ENCODE measurements at places on chromosomes 2 and 18.

DNA sequence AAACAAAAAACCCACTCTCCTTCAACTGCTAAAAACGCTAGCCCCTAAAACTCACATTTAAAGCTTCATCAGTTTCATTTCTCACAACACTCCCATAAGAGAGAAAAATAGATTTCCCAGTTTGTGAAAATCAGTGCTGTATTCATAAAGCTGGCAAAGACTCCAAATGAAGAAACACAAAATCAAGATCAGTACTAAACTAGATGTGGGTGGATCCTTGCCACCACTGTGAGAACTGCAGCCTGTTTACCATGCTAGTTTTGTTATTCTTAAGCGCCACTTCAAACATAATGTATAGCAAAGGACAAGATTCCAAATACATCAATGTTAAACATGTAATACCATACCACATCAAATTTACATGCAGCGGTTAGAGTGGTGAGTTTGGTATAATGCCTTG is 104.5 kb upstream of the CCDC150 start:
- no peak for DNase-seq

- DNase-seq, result no peak
Observed at GRCh38 chr2:207448006-207448405, 81.8 kb upstream of the CREB1 start.

GRCh38 chr18:31042406-31043181 is at the start of gene DSC3:
Gene DSC3 (minus strand): TSS chr18:31042742. CDS start chr18:31042660, 82 bp downstream.
- DNase-seq, result no peak

DNA sequence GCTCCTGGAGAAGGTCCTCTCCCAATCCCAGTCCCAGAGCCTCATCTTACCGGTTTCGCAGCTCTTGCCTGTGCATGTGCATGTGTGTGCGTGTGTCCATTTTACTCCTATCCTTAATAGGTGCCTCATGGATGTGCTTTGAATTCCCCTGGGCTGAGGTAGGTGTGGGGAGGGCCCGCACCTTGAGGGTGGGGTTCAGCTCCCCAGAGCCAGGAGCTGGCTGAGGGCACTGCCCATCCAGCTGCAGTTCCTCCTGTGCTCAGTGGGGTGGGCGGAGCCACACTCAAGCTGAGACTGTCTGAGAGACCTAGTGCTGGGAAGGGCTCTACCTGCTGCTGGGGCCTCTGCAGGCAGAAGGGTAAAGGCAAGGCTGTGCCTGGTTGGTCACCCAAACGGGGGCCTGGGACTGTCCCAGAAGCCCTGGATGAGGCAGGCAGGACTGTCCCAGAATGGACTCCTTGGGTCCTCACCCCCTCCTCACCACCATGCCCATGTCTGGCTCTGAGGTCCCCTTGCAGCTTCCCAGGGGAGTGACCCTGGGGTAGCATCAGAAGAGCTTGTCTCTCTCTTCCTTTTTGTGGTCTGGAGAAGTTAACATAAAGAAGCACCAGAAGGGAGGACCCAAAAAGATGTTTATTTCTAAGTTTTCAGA is 8.9 kb downstream of the GDF7 start:
- peak; percentile 36 for DNase-seq

DNA sequence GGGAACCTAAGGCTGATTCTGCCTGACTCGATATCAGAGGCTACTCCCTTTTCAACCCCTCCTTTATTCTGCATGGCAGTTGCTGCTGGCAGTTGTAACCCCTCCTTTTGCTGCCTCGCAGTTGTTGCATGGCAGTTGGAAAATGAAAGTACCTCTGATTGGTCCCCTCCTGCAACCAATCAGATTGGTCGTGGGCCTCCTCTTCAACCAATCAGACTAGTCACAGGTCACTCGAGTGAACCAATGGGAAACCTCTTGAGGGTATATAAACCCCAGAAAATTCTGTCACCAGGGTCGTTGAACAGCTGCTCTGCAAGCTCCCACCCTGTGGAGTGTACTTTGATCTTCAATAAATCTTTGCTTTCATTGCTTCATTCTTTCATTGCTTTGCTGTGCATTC is 294.3 kb upstream of the SLC8A1 start:
- no peak for DNase-seq

DNA sequence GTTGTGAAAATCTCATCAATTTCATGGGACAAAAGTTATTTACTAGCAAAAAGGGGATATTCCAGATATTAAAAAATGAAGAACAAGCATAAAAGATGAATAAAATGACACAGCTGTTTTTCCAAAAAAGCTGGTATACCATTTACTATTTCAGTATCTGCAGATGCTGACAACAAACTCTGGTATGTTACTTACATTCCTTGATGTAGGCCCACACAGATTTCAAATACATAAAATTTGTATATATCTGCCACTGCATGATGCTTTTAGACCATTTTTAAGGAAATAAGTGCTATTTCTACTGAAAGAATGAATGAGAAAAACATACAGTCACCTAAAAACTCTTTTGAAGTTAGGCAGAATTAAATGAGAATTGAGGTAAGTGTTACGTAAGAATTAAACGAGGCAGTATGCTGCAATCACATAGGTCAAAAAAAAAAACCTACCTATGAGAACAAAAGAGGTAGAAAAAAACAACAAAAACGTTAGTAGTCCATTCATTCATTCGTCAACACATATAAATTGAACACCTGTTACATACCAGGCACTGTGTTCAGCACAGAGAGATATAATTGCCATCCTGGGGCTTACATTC is 32.5 kb downstream of the ARL5A start:
- no peak for DNase-seq

DNA sequence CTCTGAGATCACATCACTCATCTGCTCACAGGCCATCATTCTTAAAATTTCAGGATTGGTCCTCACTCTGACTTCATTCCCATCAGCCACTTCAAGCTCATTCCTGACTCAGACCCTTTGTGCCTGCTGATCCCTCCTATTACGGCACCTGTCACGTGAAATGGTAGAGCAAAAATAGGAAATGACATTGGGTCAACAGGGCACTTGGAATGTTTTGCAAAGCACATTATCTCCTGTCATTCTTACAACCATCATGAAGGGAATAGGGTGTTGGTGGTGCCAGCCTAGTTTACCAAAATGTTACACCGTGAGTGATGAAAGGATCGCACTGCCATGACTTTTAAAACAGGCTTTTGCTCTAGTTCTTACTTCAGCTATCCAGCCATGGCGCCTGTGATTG is 61.1 kb downstream of the EIF5B start:
- DNase-seq, result no peak

DNA sequence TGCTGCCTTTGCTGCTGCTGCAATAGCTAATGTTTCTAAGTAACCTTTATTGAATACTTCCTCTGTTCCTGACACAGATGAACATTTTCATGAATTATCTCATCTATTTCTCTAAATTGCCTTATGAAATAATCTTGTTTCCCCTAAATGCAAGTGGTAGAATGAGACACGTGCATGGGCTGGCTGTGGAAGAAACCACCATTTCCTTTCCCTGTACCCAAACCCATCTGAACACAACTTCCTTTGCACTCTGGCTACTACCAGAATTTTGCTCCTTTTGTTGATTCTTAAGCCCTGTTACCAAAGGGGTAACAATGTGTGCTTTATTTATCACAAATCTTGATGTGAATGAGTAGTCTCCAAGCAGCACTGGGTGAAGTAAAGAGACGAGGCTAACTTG is 29.2 kb downstream of the AKAIN1 start:
- DNase-seq, result no peak

- DNase-seq, result no peak
Observed at GRCh38 chr18:22983175-22983574, 50.0 kb downstream of the RBBP8 start.

GRCh38 chr2:232412986-232413385 is 6.3 kb downstream of the ALPG start:
- no peak for DNase-seq

DNA sequence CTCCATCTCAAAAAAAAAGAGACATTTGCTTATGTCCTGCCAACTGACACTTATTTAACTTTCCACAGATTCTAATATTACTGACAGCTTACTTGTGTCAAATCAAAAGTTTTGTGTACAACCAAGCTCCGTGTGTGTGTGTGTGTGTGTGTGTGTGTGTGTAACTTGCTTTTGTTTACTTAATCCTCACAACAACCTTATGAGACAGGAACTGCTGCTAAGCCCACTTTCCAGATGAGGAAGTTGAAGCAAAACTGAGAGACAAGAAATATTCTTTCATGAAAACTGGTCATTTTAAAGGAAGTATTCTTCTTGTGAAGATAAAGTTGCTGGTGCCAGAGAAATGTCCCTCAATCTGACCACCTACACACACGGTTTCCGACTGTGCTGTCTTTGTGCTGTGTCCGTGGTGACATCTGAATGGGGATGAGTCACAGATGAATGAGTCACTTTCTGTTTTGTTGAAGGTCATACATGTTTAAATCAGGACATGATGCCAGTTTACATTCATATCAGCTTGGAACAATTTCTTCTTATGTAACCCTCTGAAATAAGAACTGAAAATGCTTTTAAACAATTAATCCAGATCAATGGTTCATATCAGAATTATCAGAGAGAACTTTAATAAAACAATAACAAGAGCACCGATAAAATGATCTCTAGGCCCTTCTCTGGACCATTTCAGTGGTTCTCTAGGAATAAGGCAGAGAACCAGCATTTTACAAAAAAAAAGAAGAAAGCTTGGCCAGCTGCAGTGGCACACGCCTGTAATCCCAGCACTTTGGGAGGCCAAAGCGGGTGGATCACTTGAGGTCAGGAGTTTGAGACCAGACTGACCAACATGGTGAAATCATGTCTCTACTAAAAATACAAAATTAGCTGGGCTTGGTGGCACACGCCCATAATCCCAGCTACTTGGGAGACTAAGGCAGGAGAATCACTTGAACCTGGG is 95.5 kb downstream of the THNSL2 start:
- DNase-seq, result no peak

DNA sequence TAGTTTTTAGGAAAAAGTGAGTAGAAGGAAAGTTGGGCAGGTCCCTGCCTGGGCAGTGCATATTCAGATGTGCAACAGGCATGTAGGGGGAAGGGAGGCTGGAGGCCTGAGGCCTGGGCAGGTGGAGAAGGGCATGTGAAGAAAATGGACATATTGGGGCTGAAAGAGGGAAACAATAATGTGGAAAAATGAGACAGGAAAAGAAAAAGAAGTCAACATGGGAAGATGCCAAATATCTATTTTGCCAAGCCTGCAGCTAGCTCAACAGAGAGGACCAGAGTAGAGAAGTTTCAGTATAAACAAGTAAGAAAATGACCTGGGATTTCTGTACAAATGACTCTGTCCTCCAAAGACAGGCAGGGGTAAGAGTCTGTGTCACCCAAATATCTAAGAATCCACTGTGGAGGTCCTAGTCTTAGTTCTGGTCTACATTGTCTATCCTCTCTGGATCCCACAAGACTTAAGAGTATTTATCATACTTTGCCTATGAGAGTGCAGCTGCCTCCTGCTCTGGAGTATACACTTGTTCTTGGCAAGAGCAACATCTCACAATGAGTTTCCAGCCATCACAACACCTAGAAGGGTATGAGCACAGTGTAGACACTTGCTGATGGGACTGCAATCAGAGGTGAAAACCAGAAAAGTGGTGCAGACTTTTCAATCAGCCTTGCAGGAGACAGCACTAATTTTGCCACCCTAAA is 80.2 kb downstream of the CLHC1 start:
- no peak for DNase-seq

GRCh38 chr2:105645938-105646773 is 98.6 kb upstream of the NCK2 start:
- no peak for DNase-seq

GRCh38 chr2:98702858-98703620 is 27.9 kb downstream of the MGAT4A start:
- DNase-seq, result no peak

- peak; percentile 48 for DNase-seq
Observed at GRCh38 chr2:9753665-9754531, 89.4 kb upstream of the TAF1B start.
